ENCODE measurements at places on chromosomes 11 and 22.

DNA sequence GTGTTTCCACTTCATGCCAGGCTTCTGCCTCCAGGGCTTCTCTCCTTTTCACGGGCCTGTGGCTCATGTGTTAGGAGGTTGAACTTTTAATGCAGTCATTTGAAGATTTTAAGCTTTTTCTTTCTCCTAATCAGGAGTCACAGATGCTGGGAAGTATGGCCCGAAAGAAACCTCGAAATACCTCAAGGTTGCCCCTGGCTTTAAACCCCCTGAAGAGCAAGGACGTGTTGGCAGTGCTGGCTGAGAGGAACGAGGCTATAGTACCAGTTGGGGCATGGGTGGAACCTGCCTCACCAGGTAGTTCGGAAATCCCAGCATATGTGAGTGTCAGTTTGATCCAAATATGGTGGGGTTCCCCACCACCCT, 571 bp downstream of the CCDC15 start:
- no peak for DNase-seq

DNA sequence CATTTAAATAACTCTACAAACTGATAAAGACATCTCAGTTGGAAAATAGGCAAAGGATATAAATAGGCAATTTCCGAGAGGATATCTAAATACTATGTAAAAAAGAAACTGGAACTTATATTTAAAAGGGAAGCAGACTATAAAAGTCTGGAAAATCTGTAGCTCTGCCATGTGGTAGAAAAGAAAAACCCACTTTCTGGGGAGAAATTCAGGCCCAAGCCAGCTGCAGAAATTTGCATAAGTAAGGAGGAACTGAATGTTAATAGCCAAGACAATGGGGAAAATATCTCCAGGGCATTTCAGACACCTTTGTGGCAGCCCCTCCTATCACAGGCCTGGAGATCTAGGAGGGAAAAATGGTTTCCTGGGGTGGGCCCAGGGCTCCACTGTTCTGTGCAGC, 97.8 kb upstream of the ZBED5 start:
- no peak for DNase-seq

- no peak for DNase-seq
Measured at GRCh38 chr11:5891216-5891800, 1.7 kb upstream of the OR52E5 start.

DNA sequence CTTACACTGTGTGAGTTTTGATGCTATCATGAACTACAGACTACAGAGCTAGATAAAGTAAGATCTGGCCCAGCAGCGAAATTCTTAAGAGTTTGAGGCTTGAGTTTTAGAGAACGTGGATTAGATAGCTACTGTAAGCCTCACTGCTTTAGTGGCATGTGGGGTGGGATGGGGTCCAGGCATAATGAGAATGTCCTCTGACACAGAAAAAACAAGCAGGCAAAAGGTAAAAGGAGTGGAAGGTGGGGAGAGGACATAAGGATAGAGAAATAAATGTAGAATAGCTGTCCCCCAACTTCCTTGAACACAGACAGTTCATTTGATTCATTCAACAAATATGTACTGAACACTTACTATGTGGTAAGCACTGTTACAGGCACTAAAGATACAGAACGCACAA, 324.5 kb upstream of the PITPNB start:
- DNase-seq, result no peak

- no peak for DNase-seq
Measured at GRCh38 chr11:129732941-129733340, 82.7 kb upstream of the TMEM45B start.

DNA sequence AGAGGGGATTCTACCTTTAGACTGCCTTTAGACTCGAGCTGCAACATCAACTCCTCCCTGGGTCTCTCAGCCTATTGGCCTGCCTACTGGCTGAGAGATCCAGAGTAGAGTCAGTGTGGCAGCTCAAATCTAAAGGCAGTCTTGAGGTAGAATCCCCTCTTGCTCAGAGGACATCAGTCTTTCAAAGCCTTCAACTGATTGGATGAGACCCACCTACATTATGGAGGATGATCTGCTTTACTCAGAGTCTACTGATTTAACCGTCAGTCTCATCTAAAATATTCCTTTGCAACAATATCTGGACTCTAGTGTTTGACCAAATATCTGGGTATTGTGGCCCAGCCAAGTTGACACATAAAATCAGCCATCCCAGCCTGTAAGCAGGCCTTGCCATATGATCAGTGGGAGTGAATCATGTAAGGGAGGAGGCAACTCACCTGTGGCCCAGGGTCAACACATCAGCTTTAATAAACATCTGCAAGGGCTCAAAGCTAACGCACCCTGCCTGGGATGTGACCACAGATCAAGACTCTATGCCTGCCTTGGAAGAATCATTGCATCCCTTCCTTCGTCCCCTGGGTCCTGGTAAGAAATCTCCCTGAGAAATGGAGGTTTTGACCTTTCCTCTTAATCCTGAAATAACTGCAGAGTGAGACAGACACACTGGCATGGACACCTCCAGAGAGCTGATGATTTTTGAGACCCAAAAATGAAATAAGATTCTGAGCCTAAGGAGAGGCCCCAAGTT, 198.0 kb downstream of the DBX1 start:
- no peak for DNase-seq

All from activated naive CD4-positive, alpha-beta T cell treated with anti-CD3 and anti-CD28 coated beads for 36 hours (primary cell).